ENCODE measurements at places on chromosomes 11 and 22.

GRCh38 chr11:77064648-77065217 lies 2.0 kb upstream of the CAPN5 start:
- DNase-seq = no peak

- DNase-seq = peak; percentile 39
Measured at GRCh38 chr11:43984519-43985385, 42.3 kb downstream of the C11orf96 start.

- no peak for DNase-seq
Measured at GRCh38 chr11:112293614-112294013, 33.0 kb upstream of the PLET1 start.

DNA sequence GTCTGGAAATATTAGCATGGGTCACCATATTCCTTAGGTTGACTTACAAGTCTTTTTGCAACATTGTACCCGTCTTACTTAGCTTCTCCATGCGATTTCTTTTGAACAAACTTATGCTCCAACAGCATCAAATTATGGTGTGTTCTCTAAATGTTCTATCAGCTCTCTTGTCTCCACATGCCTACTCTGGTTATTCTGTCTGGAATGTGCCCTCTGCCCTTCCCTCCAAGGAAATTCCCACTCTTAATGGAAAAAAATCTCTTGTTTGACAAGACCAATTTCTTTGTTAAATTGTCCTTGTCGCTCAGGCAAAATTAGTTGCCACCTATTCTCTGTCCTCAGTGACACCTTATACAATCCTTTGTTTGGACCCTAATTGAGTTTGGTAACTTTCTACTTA lies 522.8 kb upstream of the LUZP2 start:
- DNase-seq = no peak

DNA sequence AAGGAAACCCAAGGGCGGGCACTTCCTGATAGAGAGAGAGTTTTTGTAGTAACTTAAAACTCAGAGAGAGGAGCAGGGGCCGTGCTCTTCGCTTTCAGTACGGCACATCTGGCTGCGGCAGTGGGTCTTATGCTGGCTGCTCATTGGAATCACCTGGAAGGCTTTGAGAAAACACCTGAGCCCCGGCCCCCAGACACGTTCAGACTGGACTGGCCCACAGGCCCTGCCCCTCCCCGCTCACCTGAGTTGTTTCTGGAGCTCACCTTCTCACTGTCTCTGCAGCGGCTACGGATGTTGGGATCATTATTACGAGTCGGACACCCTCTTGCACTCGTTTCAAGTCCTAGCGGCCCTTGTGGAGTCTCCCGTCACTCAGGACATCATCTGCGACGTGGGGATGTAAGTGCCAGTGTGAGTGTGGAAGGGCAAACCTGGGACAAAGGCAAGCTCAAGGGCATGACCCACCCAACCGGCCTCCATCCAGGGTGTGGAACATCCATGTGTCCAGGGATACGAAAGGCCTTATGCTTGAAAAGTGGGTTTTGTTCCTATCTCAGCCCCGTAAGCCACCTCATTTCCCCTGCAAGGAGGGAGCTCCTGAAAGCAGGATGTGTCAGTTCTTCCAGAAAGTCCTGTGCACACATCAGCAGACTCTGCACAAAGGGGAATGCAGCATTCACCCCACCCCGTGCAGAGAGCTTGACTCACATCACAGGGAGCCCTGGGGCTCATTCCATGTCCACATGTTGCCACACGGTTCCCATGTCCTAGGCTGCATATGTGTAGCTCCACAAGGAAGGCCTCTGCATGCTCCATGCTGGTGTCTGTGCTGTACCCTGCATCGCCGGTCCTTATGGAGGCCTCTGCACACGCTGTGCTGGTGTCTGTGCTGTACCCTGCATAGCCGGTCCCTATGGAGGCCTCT lies 5.4 kb downstream of the NADSYN1 start:
- no peak for DNase-seq

DNA sequence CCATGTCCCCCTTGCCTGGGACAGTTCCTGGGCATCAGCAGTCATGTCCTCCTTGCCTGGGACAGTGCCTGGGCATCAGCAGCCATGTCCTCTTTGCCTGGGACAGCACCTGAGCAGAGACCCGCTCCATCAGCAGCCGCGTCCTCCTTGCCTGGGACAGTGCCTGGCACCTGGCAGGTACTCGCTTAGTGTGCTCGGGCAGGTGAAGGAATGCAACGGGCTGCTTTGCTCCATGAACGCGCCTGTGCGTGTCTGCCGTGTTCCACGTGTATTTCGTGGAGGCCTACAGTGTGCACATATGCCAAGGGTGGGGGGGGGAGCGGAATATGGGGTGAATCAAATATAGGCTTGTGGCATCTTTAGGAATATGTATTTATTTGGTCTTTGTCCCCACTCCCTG lies 1490.7 kb downstream of the TBC1D22A start:
- no peak for DNase-seq

GRCh38 chr11:67299471-67300191 lies 3.7 kb upstream of the SSH3 start:
- DNase-seq = no peak

- no peak for DNase-seq
Measured at GRCh38 chr11:94424011-94424410, 22.8 kb upstream of the GPR83 start.

- no peak for DNase-seq
Measured at GRCh38 chr11:57484141-57484710, 23.9 kb downstream of the RTN4RL2 start.

DNA sequence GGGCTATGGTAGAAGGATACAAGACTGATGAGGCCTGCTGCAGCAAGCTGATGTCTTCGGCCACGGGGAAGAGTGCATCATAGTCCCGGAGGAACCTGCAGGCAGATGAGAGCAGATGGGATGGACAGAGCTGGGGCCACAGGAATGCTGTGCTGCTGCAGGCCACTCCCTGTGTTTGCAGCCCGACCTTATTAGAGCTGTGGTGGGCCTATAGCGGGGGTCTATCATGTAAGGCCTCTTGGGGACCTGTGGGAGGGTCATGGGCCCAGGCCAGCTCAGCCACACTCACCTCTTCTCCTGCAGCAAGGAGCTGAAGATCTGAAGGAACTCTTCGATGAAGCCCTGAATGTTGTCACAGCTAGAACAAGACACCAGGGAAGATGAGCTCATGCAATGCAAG lies 31.9 kb downstream of the ASCC2 start:
- no peak for DNase-seq

DNA sequence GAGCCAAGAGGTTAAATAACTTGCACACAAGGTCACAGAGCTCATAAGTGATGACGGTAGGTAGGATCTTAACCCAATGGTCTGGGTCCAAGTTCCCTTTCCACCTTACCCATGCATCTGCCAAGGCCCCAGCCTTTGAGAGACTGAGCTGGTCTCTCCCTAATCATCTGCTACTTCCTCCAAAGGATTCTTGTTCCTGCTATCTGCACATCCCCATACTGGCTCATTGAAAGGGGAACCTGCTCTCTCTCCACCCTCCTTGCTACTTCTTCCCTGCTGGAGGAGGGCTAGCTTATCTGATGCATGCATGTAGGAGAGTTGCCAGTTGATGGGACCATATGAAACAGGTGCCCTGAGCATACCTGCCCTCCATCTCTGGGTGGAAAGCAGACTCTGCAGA lies 47.7 kb downstream of the COMMD9 start:
- no peak for DNase-seq

GRCh38 chr11:102429691-102430090 lies 22.9 kb downstream of the TMEM123 start:
- no peak for DNase-seq

DNA sequence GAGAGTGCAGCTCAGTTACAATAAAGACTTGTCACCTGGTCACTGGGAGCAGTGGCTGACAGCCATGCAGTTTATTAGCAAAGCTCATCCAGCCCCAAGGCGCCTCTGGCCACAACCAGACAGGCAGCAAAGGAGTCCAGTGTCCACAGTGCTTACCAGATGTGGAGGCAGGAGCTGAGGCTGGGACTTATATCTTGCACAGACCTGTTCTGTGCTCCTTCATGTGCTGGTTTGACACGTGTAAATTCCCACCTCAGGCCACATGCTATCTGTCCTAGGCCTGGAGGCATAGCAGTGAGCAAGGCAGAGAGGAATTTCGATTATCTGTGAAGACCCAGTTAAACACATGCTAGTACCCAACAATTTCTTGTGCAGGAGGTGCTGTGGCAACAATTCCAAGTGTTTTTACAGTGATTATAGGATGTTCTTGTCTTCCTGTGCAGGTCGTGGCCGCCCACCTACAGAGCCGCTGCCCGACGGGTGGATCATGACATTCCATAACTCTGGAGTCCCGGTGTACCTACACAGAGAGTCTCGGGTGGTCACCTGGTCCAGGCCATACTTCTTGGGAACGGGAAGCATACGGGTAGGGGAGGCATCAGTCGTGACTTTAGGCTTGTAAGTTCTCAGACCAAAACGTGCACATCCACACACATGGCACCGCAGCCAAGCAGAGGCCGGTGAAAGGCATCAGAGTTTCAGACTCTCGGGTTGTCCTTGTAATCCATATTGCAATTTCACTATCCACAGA lies 9.4 kb downstream of the DGCR8 start:
- DNase-seq = no peak

GRCh38 chr11:5042091-5042490 lies 4.2 kb upstream of the OR52J3 start:
- DNase-seq = no peak
